ENCODE measurements at places on chromosomes 2 and 18.

DNA sequence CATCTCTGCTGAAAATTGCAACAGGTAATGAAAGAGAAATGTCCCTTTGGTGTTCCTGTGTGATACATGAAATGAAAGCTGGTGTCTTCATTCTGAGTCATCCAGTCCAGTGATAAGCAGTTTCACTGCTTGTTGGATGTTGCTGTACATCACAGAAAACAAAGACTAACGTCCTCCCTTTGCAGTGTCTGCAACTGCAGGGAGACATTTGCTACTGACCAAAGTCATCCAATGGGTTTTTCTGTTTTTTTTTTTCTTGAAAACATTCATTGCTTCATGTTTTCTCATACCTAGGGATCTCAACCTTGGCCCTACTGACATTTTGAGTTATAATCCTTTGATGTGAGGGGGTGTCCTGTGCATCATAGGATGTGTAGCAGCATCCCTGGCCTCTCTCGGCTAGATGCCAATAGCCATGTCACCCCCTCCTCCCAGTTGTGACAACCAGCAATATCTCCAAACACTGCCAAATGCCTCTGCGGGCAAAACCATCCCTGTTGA lies 63.6 kb upstream of the FZD5 start:
- peak; percentile 52 for DNase-seq

- no peak for DNase-seq
Observed at GRCh38 chr2:128298846-128299507, 19.7 kb downstream of the HS6ST1 start.

DNA sequence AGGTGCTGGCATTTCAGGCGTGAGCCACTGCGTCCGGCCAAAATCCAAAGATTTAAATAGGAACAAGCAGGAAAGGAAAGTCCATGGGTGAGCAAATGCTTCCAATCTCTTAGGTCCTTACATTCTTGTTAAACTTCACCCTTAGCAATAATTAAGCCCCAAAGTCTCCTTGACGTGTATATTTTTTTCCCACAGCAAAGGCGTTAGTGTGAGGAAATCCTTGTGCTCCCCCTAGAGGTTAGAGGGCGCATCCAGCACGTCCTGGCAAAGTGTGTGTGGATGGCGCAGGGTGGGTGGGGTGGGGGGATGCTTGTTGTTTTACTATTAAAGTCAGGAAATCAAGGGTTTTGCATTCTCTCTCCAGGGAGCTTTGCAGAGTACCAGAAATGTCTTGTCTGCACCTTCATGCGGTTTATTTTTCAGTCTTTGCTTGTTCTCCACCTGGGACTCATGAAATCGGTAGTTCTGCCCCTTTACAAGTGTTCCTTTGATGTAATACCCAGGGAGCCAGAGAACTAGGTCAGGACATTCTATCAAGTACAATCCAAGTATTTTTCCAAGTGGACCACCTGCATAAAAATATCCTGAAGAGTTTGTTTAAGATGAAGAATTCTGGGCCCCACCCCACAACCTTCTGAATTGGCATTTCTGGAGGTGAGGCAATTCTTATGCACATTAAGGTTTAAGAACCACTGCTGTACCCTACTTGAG lies 22.2 kb upstream of the ITSN2 start:
- peak; percentile 42 for DNase-seq

DNA sequence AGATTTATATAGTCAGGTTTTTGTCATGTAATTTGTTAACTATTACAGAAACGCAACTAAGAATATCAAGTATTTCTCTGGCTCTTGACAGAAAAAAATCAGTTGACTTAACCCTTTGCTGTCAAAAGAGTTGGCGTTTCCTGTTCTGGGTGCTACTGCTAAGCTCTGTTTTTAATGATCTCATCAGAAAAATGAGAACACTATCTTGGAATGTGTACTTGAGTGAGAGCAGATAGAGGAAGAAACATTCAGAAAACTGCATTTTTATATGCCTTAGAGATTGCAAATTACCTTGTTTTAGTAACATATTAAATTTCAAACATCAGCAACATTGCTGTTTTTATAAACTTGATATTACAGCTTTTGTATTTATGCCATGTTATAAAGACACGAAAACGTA lies 297.9 kb downstream of the RDH14 start:
- DNase-seq: no peak

- no peak for DNase-seq
Observed at GRCh38 chr2:39647104-39647765, 18.5 kb upstream of the TMEM178A start.

DNA sequence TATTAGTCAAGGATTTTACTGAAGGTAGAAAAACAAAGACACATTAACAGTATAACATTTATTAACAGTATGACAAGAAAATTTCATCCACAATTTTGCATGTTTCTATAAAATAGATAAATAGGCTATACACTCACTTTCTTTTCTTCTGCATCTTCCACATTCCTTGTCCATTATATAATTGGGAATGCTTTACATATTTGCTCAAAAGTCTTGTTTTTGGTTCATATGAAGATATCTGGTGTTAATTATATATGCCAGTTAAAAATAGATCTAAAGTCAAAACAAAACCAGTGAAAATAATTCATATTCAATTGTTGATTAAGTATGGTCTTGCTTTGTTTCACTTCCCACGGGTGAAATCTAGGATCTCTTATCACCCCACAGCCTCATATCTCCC lies 53.4 kb downstream of the SERPINB7 start:
- no peak for DNase-seq

- no peak for DNase-seq
Observed at GRCh38 chr2:12835733-12836132, 119.0 kb downstream of the TRIB2 start.

DNA sequence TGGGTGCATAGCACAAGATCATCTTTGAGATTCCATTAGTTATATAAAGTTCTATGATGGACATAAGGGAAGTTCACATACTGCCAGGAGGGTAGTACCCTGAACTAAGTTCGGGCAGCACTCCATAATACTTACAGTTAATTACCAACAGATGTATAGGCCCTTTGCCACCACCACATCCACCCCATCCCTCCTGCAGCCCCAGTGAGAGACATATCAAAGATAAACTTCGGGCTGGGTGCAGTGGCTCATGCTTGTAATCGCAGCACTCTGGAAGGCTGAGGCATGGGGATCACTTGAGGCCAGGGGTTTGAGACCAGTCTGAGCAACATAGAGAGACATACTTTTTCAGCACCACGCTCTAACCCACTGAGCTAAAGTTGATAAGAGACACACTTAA lies 46.4 kb upstream of the NPAS2 start:
- DNase-seq: no peak

- DNase-seq: no peak
Observed at GRCh38 chr2:201132518-201132917, 16.6 kb downstream of the CFLAR start.

GRCh38 chr2:99809259-99809900 lies 319.6 kb upstream of the REV1 start:
- no peak for DNase-seq

GRCh38 chr18:36309436-36310391 lies 12.2 kb downstream of the FHOD3 start:
- peak; percentile 99 for DNase-seq

GRCh38 chr18:67583621-67584020 lies 67.1 kb upstream of the DSEL start:
- no peak for DNase-seq

DNA sequence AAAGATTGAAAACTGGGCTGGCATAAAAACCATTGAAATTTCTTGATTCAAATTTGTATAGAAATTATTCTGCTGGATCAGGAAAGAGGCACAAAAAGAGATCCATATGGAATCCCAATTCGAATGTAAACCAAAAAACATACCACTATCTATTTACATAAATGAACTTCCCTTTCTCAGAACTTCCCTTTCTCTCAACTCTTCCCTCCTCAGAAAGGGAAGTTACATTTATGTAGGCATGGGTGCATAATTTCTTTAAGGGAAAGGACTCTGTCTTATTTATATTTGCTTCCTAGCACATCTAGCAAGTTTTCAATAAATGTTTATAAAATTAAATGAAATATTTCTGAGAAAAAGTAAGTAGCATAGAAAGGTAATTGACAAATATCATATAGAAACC lies 398.1 kb upstream of the ATP5MC3 start:
- no peak for DNase-seq

DNA sequence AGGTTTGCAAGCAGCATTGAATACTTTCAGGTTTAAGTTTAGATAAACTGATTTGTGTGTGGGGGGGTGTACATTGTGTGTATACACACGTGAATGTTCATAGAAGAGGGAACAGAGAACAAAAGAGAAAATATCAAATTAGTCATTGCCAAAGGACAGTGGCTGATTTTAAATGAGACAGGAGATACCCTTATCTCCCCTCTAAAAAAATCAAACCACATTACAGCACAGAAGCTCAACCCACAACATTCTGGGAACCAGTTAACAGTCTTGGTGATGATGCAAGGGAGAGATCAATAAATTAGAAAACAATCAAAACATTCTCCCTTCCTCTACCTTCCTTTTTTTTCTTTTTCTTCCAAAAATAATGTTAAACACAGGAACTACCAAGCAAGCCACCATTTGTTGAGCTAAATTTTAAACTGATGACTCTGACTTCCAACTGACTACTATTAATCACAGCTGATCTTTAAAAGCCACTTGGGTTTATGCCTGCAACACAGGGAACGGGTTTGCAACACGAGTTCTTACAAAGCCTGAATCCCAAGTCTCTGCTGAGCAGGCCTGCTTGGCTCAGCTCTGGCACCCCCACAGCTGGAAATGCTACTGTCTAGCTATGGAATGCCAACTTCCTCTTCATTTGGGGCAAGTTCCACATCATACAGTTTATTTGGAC lies 119.2 kb upstream of the ACVR1C start:
- peak; percentile 24 for DNase-seq
